Cortex of kidney (tissue), 1 donor: ENCODE measurements at places on chromosomes 13 and 19.

- no peak for DNase-seq
Measured at GRCh38 chr13:21576426-21576825, 27.5 kb downstream of the MICU2 start.

DNA sequence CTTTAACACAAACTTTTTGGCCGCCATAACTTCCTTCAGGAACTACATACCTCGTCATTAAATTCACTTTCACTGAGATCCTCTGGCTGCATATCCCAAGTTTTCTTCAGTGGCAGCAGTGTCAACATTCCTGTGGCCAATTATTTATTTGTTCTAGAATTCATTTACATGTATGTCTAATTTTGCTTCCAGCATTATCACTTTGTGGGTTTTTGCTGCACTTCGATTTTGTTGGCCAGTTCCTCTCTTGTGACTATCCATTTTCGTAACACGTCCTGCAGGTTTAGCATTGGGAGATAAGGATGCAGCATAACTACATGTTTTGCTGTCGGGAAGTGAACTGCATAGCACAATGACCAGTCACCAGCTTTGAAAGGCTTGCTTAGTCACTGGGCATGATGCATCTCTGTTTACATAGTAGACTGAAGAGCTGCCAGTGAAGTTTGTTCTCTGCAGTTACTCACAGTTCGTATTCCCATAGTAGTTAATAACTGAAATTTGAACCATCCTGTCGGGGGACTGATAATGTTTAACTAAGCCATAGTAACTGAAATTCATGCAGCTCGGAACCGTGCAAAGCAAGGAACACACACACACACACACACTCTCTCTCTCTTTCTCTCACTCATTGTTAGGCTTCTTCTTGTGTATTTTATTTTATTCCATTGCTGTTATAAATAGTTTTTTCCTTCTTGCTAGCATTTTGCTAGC is 28.3 kb downstream of the ZNF507 start:
- no peak for DNase-seq

DNA sequence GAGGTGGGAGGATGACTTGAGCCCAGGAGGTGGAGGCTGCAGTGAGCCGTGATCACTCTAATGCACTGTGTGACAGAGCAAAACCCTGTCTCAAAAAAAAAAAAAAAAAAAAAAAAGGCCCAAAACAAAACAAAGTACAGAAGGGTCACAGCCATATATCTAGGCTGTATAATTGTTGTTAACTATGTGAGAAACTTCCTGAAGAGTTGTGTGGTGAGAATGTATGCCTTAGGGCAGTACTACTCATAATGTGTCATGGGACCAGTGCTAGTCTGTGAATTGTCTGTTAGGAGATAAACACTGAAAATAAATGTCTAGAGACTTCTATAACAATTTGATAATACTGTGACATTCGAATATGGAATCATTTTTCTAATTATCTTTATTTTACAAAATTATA is 43.1 kb downstream of the PAN3 start:
- DNase-seq: no peak

GRCh38 chr19:27762933-27763332 is 1450.0 kb downstream of the UQCRFS1 start:
- DNase-seq: no peak

DNA sequence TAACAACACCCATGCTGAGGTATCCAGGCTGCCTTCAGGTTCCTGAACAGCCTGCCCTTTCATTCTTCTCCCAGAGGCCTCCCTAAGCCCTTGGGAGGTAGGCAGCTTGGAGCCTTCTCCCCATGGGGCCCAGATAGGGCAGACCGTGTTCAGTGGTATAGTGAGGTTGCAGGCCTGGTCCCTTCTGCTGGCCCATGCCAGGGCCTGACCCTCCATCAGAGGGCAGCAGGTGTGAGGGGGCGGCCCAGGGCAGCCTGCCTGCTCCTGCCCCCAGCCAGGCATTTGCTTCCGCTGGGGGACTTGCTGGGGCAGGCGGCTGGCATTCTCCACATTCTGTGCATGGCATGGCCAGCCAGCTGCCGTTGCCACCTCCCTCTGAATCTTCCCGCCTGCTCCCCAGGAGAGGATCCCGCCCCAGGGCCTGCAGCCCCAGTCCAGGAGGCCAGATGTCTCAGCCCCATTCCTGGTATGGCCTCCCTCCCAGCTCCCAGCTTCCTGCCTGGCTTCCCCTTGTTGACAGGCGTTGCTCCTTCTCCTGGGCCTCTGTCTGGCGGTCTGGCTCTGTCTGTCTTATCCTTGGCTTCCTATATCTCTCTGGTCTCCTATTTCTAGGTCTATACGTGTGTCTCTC is 8.9 kb downstream of the CIC start:
- no peak for DNase-seq

DNA sequence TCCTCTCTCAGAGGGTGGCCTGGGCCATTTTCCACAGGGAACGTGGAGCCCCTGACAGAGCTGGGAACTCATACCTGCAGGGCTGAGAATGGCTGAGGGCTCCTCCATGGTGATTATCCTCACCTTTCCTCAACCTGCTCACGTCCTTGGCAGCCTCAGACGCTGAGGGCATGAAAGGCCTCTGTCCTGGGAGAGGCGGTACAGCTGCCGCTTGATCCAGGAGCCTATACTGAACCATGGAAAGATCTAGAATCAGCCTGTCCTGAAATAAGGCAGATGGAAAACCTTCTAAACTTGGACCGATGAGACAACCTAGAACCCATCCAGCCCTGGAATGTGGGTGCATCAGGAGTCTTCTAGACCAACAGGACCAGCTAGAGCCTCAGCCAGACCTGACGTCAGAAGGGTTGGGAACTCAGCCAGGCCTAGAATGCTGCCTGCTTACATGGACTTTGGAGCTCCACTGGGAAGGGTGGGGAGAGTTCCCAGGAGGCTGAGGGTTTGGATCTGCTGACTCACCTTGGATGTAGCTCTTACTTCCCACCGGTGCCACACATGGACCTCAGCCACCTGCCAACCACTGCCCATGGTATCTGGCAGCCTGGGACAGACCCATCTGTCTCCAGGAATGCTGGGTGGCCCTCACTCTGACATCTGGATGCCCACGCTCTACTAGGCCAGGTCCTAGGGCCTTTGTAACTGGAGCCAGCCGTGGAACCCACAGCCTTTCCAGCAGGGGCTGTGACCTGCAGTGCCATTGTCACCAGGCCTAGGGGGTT is 7.5 kb downstream of the KCTD15 start:
- no peak for DNase-seq

DNA sequence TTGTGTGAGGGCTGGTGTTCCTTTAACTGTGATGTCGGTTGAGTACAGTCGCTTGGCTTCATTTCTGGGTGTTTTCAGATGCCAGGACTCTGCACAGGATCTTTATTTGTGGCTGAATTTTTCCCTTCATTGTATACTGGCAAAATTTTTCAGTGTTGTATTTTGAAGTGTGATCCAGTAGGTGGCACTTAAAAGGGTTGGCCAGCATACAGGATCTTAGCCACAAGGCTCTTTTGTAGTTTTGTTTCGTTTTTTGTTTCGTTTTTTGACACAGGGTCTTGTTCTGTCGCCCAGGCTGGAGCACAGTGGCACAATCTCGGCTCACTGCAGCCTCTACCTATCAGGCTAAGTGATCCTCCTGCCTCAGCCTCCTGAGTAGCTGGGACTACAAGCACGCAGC is 8.7 kb downstream of the FCAR start:
- no peak for DNase-seq

- DNase-seq: no peak
Measured at GRCh38 chr13:71621174-71622124, 245.6 kb downstream of the DACH1 start.

DNA sequence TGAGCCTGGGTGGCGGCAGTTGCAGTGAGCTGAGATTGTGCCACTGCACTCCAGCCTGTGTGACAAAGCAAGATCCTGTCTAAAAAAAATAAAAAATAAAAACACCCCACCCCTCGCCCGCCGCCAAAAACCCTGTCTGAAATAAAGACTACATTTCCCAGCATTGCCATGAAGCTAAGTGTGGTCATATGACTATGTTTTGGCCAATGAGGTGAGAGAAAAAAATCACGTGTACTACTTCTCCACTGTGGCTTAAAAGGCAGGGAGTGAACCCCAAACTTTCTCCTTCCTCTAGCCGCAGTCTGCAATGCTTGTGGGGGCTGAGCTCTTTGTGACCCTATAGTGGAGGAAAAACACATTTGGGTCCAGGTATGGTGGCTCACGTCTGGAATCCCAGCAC is 54.9 kb downstream of the COLGALT1 start:
- DNase-seq: no peak

DNA sequence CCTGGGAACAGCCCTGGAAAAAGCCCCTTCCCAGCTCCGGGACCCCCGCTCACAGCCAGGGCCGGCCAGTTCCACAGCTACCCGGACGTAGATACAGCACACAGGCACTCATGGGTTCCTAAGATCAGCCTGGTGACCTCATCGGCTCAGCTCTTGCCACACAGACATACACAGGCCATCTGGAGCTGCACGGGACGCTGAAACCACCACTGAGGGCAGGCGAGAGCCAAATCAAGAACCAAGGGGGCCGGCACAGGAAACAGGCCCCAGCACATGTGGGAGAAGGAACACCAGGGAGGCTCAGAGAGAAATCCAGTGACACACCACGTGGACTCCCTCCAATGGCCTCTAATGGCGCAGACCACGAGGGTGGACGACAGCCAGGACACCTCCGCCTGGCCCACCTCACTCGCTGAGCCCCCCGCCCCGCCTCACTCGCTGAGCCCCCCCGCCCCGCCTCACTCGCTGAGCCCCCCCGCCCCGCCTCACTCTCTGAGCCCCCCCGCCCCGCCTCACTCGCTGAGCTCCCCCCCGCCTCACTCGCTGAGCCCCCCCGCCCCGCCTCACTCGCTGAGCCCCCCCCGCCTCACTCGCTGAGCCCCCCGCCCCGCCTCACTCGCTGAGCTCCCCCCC is 69.7 kb upstream of the C13orf46 start:
- no peak for DNase-seq

GRCh38 chr13:44374348-44374712 is 706 bp downstream of the SERP2 start:
- DNase-seq: no peak

DNA sequence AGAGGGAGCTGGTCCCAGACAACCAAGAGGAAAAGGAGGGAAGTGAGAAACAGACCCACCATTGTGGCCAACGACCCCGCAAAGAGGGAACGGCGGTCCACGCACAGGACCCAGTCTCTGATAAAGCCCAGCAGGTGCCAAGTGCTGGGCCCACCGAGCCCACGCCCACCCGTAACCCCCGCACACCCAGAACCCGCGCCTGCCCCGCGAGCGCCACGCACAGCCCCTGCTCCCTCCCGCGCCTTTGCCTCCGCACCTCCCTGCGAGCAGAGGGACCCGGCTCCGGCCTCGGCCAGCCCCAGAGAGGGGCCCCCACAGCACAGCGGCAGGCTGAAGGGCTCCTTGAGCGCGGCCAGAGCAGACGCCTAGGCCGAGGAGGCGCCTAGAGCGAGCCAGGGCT is 1192.2 kb downstream of the PCDH17 start:
- DNase-seq: no peak

DNA sequence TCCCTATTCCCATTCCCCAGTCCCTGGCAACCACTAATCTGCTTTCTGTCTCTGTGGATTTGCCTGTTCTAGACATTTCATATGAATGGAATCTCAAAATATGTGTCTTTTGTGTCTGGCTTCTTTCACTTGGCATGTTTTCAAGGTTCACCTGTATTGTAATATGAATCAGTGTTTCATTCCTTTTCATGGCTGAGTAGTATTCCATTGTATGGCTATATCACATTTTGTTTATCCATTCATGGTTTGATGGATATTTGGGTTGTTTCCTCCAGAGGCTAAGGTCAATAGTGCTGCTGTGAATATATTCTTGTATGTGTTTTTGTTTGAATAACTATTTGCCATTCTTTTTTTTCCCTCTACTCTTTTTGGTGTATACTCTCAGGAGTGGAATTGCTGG is 24.4 kb downstream of the NCAN start:
- DNase-seq: no peak

- DNase-seq: no peak
Measured at GRCh38 chr13:102195566-102196462, 206.0 kb downstream of the FGF14 start.

- DNase-seq: no peak
Measured at GRCh38 chr19:15701757-15702533, 25.9 kb upstream of the OR10H2 start.

DNA sequence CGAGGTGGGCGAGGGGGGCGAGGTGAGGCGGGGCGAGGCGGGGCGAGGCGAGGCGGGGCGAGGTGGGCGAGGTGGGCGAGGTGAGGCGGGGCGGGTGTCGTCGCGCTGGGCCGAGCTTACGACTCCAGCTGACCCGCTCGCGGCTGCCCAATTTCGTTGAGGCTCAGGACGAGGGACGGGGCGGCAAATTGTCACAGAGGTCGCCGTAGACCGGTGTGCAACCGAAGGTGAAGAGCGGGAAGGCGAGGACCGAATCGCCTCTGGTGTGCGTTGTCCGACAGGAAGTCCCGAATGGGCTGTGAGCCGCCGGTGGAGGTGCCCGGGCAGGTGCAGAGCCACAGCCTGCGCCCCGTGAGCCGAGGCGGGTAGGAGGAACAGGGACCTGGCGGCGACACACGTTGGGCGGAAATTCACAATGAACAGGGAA is at the start of gene LACC1:
Gene LACC1 (plus strand): TSS at position 150 of the 427 bp plus-strand sequence. CDS start 1,082 bp downstream, outside the sequence.
- DNase-seq: no peak

GRCh38 chr19:50952910-50953309 is at the start of gene KLK5:
TSS of gene KLK5 (minus strand) at chr19:50953038. CDS start at chr19:50952657, 381 bp downstream.
- no peak for DNase-seq

- no peak for DNase-seq
Measured at GRCh38 chr19:10460714-10461046, 40.3 kb downstream of the PDE4A start.

GRCh38 chr19:46361915-46362314 is 15.0 kb downstream of the PPP5C start:
- DNase-seq: no peak
